Thymus (tissue), 14 donors: ENCODE measurements at places on chromosomes 11 and 22.

DNA sequence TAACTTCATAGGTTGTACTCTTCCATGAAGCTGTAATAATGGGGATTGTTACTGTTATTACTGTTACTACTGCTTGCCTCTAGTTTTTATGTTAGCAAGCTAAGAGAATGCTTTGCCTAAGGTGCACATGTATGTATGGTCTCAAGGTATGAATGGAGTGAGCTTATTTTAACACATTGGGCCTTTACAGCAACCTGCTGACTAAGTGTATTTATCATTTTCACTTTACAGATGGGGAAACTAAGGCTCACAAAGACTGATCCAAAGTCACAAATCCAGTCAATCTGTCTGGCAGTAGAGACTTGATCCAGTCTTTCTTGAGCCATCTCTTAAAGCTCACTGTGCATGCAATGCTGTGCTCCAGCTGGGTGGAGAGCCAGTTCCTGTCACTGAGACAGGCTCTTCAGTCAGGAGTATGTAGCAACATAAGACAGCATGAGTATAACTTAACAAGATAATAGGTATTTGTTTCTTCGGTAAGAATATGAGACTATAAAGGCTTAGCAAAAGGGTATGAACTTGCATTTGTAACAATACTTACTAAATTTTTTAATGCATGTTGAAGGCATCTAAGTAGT, 66.5 kb downstream of the PPP2R1B start:
- DNase-seq, result no peak

GRCh38 chr11:95676308-95676707, 113.3 kb downstream of the FAM76B start:
- no peak for DNase-seq

- DNase-seq, result no peak
Observed at GRCh38 chr22:38448945-38449745, 5.9 kb downstream of the KCNJ4 start.

- DNase-seq, result no peak
Observed at GRCh38 chr11:88051396-88051795, 123.8 kb downstream of the RAB38 start.

- DNase-seq, result no peak
Observed at GRCh38 chr11:2086239-2087040, 52.7 kb downstream of the IGF2 start.

- no peak for DNase-seq
Observed at GRCh38 chr11:44309478-44310205, at the start of gene ALX4. ALX4 (minus strand) TSS chr11:44310139; CDS start chr11:44310062, 77 bp downstream.

GRCh38 chr11:33930317-33931021, 38.6 kb upstream of the LMO2 start:
- no peak for DNase-seq

- DNase-seq, result no peak
Observed at GRCh38 chr11:85821636-85822035, 10.7 kb upstream of the SYTL2 start.

- DNase-seq, result no peak
Observed at GRCh38 chr22:40182231-40182835, 4.6 kb downstream of the TNRC6B start.

- no peak for DNase-seq
Observed at GRCh38 chr11:76564364-76564763, 106.2 kb downstream of the LRRC32 start.

- DNase-seq, result no peak
Observed at GRCh38 chr11:36009473-36009872, 65.6 kb downstream of the LDLRAD3 start.

GRCh38 chr22:30606455-30607299, at the start of gene TCN2:
TCN2 (plus strand) TSS chr22:30607174; CDS start chr22:30607332, 158 bp downstream.
- DNase-seq, result peak; percentile 44

- DNase-seq, result no peak
Observed at GRCh38 chr11:82194521-82194920, 539.1 kb downstream of the FAM181B start.

DNA sequence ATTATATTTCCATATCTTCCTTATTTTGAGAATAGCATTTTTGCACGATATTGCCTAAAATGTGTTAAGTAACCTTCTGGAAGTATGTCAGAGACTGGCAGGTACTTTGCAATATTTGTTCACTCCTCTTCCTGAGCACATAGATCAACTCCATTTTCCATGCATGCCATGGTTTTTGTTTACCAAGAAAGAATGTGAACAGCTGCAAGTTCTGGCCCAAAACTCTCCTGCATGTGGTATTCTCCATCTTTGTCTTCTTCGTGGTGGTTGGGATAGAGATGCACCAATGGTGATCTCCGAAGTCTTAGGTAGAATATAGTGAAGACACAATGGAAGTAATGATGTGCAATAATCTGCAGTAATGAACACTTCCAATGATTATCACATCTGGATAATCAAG, 2241.0 kb upstream of the RAG2 start:
- DNase-seq, result no peak

GRCh38 chr11:43746670-43747069, 66.1 kb downstream of the HSD17B12 start:
- DNase-seq, result no peak

DNA sequence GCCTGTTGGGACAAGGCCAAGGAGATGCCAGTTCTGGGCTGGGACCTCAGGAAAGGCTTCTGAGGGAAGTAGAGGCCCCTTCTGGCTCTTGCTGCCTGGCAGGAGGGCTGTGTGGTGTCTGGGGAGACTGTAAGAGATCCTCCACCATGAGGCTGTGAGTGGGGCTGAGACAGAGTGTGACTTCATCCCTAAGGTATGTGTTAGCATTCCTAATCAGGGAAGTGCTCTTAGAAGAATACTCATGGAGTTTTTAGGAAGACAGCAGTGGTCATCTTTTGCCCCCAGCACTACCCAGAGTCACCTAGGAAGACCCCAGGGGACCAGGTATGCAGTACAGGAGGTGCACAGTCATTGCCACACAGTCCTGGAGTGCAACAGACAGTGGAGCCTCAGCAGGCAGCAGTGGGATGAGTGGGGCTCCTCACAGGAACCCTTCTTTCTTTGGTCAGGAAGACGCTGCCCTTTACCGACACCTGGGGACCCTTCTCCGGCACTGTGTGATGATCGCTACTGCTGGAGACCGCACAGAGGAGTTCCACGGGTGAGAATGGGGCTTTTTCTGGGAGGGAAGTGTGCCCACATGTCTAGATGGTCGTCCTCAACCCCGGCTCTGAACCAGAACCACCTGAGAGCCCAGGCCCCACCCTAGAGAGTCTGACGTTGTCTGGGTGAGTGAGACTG, 2.8 kb downstream of the RIC8A start:
- DNase-seq, result no peak

DNA sequence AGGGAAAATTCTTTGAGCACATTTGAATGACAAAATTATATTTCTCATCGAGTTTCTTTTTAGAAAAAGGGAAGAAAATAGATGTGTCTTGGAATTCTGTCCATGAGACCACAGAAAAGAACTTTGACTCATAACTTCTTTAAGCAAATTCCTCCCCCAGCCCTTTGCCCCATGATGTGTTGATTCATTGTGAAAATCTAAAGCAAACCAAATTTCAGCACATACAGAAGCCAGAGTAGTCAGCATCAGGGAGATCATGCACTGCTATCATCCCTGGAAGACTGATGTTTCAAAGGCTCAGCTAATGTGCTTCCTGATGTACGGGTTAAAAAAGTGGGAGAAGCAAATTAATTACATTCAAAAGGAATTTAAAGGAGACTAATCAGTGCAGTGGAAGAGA, 159.7 kb downstream of the FAT3 start:
- DNase-seq, result no peak

GRCh38 chr11:44010789-44011251, 37.0 kb upstream of the ACCSL start:
- no peak for DNase-seq

DNA sequence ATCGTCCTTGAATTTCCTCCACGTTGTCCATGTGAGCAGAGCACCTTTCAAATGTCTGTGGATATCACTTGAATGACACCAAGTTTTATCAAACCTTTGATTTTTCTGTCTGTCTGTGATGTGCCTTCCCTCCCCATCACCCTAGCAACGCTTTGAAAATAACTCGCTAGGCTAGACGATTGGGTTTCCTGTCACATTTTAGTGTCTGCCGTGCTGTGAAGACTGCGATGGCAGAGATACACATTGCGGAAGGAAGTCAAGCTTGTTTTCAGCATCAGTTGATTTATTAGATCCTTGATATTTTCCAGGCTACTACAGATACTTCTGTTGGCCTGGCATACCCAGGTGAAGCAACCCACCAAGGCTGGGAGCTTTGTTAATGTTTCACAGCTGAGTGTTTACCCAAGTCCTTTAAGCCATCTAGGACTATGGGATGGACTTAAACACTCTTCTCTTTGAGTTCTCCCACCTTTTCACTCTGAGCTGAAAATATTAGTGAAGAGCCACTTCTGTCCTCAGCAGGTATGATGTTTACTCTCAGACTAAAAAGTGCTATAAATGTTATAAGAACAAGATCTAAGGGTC, 93.6 kb upstream of the CD44 start:
- peak; percentile 87 for DNase-seq

DNA sequence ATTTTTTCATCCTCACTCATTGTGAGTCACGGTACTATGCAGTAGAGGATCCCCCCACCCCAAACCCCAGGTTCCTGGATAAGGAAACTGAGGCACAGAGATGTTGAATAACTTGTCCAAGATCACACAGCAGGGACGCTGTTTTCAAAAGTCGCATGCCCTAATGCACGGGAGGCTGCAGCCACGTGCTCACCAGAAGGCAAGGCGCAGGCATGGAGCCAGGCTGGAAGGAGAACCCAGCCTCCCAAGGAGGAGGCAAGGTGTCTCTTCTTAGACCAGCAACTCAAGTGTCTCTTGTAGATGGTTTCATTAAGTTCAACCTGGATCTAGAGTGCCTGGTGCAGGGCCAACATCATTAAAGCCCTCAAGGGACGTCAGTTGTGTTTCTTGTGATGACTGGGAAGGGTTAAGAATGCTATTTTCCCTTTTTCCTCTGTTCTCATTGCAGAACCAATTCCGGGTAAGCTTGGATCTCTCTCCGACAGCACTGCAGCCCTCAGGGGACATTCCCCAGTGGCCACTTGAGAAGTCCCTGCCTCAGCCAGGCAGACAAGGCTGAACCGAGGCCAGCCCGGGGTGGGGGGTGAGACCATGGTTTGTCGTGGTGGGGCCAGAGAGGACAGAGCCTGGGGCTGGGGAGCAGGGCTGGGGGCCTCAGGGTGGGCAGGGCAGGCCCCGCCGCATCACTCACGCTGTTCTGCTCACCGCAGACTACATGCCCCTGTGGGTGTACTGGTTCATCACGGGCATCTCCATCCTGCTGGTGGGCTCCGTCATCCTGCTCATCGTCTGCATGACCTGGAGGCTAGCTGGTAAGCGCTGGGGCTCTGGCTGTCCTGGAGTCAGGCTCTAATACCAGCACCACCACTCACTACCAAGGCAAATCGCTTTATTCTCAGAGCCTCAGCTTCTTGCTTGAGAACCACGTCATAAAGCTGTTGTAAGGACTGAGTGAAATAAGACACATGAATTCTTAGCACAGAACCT, 15.7 kb downstream of the TMEM121B start:
- no peak for DNase-seq

GRCh38 chr11:111562692-111563389, 22.3 kb downstream of the LAYN start:
- DNase-seq, result no peak

DNA sequence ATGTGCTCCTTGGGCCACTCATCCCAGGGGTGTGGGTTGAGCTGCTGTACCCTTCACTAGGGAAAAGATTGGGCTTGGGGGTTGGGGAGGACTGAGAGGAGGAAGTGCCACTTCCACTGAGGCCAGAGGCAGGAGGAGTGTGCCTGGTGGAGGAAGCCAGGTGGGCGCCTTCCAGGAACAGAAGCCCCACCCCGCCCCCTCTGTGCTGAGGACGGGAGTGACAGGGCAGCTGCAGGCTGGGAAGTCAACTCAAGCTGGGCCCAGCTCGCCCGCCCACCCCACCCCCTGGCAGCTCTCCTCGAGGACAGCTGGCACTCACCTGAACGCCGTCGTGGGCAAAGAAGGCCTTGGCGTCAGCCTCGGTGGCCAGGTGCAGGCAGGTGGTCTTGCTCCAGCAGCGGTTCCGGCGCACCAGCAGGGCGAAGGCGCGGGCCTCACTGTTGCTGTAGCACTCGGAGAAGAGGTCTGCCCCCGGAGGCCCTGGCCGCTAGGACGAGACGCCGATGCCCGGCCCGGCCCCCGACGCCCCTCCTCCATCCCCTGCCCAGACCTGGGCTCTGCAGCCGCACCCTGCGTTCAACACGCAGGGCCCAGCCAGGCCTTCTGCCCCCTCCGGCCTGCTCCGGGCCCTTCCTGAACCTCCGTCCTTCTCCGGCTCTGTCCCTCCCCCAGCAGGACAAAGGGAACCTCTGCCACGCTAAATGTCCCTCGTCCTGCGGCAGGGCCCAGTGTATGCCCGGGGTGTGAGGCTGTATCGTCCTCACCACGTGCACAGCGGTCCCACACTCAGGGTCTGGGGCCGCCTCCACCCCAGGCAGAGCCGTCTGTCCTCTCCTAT, 13.4 kb downstream of the TSSC4 start:
- DNase-seq, result no peak

DNA sequence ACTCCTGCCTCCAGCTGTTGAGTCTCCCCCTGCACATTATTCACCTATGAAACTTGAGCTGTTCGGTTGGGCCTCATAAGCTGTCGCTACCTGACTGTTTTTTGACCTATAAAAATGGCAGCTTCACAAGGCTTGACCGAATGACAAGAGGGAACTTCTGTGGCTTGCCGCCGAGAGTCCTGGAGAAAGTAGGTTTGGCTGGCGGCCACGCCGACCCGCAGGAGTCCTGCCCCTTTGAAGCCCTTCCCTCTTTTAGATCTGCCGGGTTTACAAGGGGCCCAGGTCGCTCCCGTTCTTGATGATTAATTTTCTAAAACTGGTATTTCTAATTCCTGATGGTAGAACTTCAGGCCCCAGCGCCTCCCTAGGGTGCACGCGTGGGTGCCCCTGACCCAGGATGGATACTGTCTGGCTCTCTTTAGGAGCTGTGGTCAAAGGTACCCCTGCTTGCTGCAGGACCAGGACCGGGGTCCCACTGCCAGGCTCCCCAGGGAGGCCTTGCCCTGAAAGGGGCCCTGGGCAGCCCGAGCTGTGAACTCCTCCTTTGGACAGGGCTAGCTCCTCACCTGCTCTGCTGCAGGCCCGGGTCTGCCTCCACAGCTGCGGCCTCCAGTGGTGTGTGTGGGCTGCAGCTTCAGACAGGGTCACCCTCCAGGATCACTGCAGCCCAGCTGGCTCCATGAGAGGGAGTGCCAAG, 171.8 kb downstream of the CTTN start:
- no peak for DNase-seq
